Endothelial cell of umbilical vein (primary cell): ENCODE measurements at places on chromosomes 5 and 9. TPM values are rescaled to one million over a fixed set of nuclear protein-coding genes. Genes with fewer than 3 reads are reported as not detected.

DNA sequence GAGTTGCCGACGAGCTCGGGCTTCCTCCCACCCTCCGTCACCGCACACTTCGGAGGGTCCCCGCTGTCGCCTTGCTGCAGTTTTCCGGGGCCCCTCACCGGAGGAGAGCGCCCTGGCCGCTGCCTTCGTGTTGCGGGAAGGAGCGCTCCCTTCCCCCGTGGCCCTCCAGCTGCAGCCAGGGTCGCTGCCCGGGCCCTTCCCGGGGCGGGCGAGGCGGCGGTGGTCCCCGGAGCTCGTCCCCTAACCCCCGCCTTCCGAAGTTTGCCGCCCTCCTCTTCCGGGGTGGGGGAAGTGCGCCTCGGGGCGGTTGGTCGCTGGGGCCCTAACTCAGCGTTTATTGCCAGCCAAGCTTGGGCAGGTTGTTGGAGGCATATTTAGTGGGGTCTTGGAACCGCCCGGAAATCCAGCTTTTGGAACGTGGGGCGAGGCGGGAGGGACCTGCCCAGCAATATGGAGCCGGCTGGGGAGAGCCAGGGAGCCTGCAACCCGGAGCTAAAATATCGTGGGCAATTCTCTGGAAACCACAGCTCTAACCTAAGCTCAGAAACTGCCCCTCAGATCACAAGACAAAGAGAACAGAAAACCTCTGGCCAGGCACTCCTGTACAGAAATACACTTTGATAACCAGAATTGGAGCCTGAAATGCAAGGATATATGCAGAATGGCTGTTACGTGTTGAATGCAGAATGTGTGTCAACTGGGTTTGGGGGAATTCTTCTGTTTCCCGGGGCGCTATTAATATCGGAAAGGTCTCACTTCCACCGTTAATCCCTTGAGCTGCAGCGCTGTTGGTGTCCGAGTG, 890 bp downstream of the PIK3R1 start:
- no peaks in the 10 kb centered on the region for H3K36me3 ChIP-seq
- peak overlapping the region; percentile 36 for H3K27ac ChIP-seq
- H3K27me3 ChIP-seq: no peaks in the 10 kb centered on the region
- peaks cover 17% of the 10 kb centered on the region for H3K4me1 ChIP-seq
- peak; percentile 52 for DNase-seq

SHC3 gene
- 0.16 and 2.0 TPM in 2 replicates for total RNA-seq

- peak overlapping the region; percentile 59 for H3K27ac ChIP-seq
- H3K27me3 ChIP-seq: no peaks in the 10 kb centered on the region
- peak overlapping the region; percentile 86 for H3K4me3 ChIP-seq
- peak; percentile 29 for DNase-seq
Measured at GRCh38 chr9:121201045-121201737, 478 bp downstream of the RAB14 start.

SLC6A3 gene
- not detected in 2 replicates for total RNA-seq

- H3K4me3 ChIP-seq: no peak overlapping the region
- peaks cover 8% of the 10 kb centered on the region for H3K4me1 ChIP-seq
- H3K36me3 ChIP-seq: no peaks in the 10 kb centered on the region
- DNase-seq: no peak
- H3K27me3 ChIP-seq: peaks cover 7% of the 10 kb centered on the region
Measured at GRCh38 chr5:122770477-122770876, 4.4 kb upstream of the SNX2 start.

ANKRD34B gene
- not detected in 2 replicates for total RNA-seq

IL11RA gene
- 13.6 and 15.3 TPM in 2 replicates for total RNA-seq

INSL6 gene
- total RNA-seq: not detected in 2 replicates

CYLC2 gene
- total RNA-seq: not detected in 2 replicates

GRCh38 chr5:73945505-73945904, 319.5 kb downstream of the ARHGEF28 start:
- peaks cover 4% of the 10 kb centered on the region for H3K36me3 ChIP-seq
- no peaks in the 10 kb centered on the region for H3K27me3 ChIP-seq
- DNase-seq: no peak
- H3K4me3 ChIP-seq: no peak overlapping the region
- peaks cover 4% of the 10 kb centered on the region for H3K4me1 ChIP-seq

- peaks cover 5% of the 10 kb centered on the region for H3K4me1 ChIP-seq
- DNase-seq: peak; percentile 31
- H3K36me3 ChIP-seq: no peaks in the 10 kb centered on the region
- no peak overlapping the region for H3K4me3 ChIP-seq
Measured at GRCh38 chr5:68053202-68053601, 162.4 kb upstream of the PIK3R1 start.

APC gene
- total RNA-seq: 39.6 and 42.0 TPM in 2 replicates

DNA sequence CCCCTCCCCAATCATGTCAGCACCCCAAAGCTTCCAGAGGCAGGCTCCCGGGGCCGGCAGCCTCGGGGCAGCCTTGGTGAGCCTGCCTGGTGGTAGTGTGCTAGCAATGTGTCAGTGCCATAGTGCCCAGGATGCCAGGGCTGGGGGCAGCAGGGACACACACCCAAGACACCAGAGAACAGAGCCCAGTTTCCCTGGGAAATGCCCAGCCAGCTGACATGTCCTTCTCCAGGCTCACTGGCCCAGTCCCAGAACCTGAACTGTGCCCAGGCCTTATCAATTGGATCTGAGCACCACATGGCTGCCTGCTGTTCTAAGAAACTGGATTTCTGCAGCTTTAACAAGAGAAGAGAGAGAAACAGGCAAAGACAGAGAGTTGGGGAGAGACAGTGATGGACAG, 74.9 kb upstream of the LRRTM2 start:
- H3K27ac ChIP-seq: no peak overlapping the region
- H3K4me1 ChIP-seq: peaks cover 6% of the 10 kb centered on the region
- no peak for DNase-seq
- H3K36me3 ChIP-seq: no peaks in the 10 kb centered on the region
- no peaks in the 10 kb centered on the region for H3K27me3 ChIP-seq

PCDHB16 gene
- total RNA-seq: 0.12 and 0.22 TPM in 2 replicates

GRCh38 chr9:121233906-121234831, 32.5 kb upstream of the RAB14 start:
- peaks cover 3% of the 10 kb centered on the region for H3K27me3 ChIP-seq
- no peak overlapping the region for H3K27ac ChIP-seq
- no peaks in the 10 kb centered on the region for H3K36me3 ChIP-seq
- no peak for DNase-seq

- H3K27ac ChIP-seq: no peak overlapping the region
- no peak for DNase-seq
- no peak overlapping the region for H3K4me3 ChIP-seq
- no peaks in the 10 kb centered on the region for H3K4me1 ChIP-seq
- H3K27me3 ChIP-seq: peaks cover 15% of the 10 kb centered on the region
Measured at GRCh38 chr5:136200761-136201160, 7.8 kb upstream of the SMIM32 start.

- H3K4me3 ChIP-seq: no peak overlapping the region
- H3K27ac ChIP-seq: no peak overlapping the region
- no peak for DNase-seq
Measured at GRCh38 chr5:143437666-143438273, 34.3 kb upstream of the NR3C1 start.

GRCh38 chr5:138038826-138039225, 5.9 kb upstream of the FAM13B start:
- DNase-seq: no peak
- no peaks in the 10 kb centered on the region for H3K27me3 ChIP-seq

DNA sequence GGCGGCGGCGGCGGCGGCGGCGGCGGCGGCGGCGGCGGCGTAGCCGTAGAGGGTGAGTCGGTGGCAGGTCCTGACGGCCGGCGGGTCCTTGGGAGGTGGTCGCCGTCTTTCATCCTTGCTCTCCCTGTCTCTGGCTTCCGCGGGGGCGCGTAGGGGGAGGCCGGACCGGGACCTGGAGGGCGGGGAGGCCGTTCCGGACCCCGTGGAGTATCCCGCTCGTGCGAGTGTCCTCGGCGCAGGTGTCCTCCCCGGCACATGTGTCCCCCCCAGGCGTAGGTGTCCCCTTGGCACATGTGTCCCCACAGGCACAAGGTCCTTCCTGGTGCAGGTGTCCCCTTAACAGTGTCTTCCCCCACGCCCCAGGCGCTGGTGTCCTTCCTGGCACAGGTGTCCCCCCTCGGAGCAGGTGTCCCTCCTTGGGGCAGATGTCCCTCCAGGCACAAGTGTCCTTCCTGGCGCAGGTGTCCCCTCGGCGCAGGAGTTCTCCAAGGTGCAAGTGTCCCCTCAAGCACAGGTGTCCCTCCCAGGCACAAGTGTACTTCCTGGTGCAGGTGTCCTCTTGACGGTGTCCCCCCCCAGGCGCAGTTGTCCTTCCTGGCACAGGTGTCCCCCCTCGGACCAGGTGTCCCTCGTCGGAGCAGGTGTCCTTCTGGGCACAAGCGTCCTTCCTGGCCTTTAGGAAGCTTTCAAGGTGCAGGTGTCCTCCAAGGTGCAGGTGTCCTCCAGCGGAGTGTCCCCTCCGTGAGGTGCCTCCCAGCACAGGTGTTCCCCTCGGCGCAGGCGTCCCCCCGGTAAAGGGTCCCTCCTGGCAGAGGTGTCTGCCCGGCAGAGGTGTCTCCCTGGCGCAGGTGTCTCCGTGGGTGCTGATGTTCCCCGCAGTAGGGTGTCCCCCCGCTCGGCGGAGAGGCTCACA, 519 bp downstream of the EXOC3 start:
- peak overlapping the region; percentile 5 for H3K4me3 ChIP-seq
- peaks cover 5% of the 10 kb centered on the region for H3K36me3 ChIP-seq
- H3K27me3 ChIP-seq: no peaks in the 10 kb centered on the region
- H3K4me1 ChIP-seq: peaks cover 10% of the 10 kb centered on the region
- DNase-seq: peak; percentile 9

- H3K4me1 ChIP-seq: no peaks in the 10 kb centered on the region
- no peak overlapping the region for H3K27ac ChIP-seq
- no peaks in the 10 kb centered on the region for H3K27me3 ChIP-seq
- H3K36me3 ChIP-seq: no peaks in the 10 kb centered on the region
- no peak overlapping the region for H3K4me3 ChIP-seq
- no peak for DNase-seq
Measured at GRCh38 chr9:115289757-115290208, 171.8 kb upstream of the TNC start.

GRCh38 chr9:100277166-100277979, 75.4 kb downstream of the TEX10 start:
- no peak overlapping the region for H3K4me3 ChIP-seq
- peaks cover 3% of the 10 kb centered on the region for H3K36me3 ChIP-seq
- no peak overlapping the region for H3K27ac ChIP-seq
- H3K27me3 ChIP-seq: no peaks in the 10 kb centered on the region

DNA sequence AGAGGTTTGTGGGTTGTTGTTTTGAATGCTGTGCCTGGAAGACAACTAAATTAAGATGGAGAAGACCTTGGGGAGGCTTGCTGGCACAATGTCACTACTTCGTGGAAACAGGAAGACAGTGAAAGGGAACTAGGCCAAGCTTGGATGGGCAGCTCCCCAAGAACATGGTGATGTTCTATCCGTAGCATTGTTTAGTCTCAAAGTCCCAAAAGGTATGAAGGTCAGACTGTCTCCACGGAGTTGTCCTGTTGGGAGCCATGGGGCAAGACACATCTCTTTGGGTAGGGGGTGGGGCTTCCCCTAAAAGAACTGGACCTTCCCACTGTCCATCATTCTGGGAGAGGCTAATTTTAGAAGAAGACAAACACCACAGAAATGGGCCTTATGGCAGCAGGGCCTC, 140.5 kb downstream of the ENTREP1 start:
- no peaks in the 10 kb centered on the region for H3K36me3 ChIP-seq
- H3K27ac ChIP-seq: no peak overlapping the region
- no peaks in the 10 kb centered on the region for H3K4me1 ChIP-seq
- no peak for DNase-seq
- no peaks in the 10 kb centered on the region for H3K27me3 ChIP-seq
- no peak overlapping the region for H3K4me3 ChIP-seq

- no peak for DNase-seq
- H3K27ac ChIP-seq: no peak overlapping the region
- no peaks in the 10 kb centered on the region for H3K27me3 ChIP-seq
- no peaks in the 10 kb centered on the region for H3K36me3 ChIP-seq
- peaks cover 2% of the 10 kb centered on the region for H3K4me1 ChIP-seq
- H3K4me3 ChIP-seq: no peak overlapping the region
Measured at GRCh38 chr5:96247708-96248107, 185.3 kb downstream of the PCSK1 start.

DNA sequence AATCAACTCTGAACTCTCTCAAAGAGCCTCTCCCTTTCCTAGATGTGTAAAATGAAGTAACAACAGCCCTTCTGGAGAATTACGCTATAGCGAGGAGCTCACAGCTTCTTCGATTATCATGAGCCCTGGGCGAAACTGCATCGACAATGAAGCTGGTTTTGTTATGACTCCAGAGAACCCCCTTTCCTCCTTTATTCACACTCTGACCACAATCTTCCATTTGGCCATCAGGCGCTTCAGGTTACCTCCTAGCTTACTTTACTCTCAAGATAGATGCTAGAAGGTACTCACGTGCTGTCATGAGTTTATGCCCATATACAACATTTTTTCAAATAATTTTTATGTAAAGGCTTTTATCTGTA, 362.7 kb upstream of the RFX3 start:
- H3K4me3 ChIP-seq: no peak overlapping the region
- no peak overlapping the region for H3K27ac ChIP-seq
- peaks cover 63% of the 10 kb centered on the region for H3K27me3 ChIP-seq
- DNase-seq: no peak
- no peaks in the 10 kb centered on the region for H3K36me3 ChIP-seq
- no peaks in the 10 kb centered on the region for H3K4me1 ChIP-seq

PCDHGB5 gene
- total RNA-seq: 11.4 and 14.4 TPM in 2 replicates

- H3K27me3 ChIP-seq: no peaks in the 10 kb centered on the region
- peak within 1 kb of the TSS; percentile 94 for H3K27ac ChIP-seq
- no peaks in the 10 kb centered on the region for H3K36me3 ChIP-seq
- no peak for DNase-seq
- peaks cover 47% of the 10 kb centered on the region for H3K4me1 ChIP-seq
- peak within 1 kb of the TSS; percentile 88 for H3K4me3 ChIP-seq
Measured at GRCh38 chr9:78031444-78031892, at the start of gene GNAQ. Gene GNAQ, minus strand, starts transcription at chr9:78031811. Its CDS starts 576 bp downstream, at chr9:78031235.

GRCh38 chr9:29730163-29730562, 2156.9 kb upstream of the C9orf72 start:
- no peaks in the 10 kb centered on the region for H3K27me3 ChIP-seq
- H3K27ac ChIP-seq: no peak overlapping the region
- H3K36me3 ChIP-seq: no peaks in the 10 kb centered on the region
- DNase-seq: no peak
- no peaks in the 10 kb centered on the region for H3K4me1 ChIP-seq

DNA sequence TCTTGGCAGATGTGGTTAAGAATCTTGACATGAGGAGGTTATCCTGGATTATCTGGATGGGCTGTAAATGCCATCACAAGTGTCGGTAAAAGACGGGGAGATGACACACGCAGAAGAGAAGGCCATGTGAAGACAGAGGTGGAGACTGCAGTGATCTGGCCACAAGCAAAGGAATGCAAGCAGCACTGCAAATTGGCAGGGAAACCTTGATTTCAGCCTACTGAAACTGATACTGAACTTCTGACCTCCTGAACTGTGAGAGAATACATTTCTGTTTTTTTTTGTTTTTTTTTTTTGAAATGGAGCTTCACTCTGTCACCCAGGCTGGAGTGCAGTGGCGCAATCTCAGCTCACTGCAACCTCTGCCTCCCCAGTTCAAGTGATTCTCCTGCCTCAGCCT, 92.4 kb upstream of the NFIL3 start:
- H3K27me3 ChIP-seq: no peaks in the 10 kb centered on the region
- H3K4me1 ChIP-seq: no peaks in the 10 kb centered on the region
- no peak overlapping the region for H3K4me3 ChIP-seq
